Lower leg skin (tissue), 4 donors: ENCODE measurements at places on chromosomes 1 and 21. TPM values are rescaled to one million over a fixed set of nuclear protein-coding genes. Genes with fewer than 3 reads are reported as not detected.

KMO gene
- total RNA-seq = 0.13 TPM

CATSPERE gene
- total RNA-seq = 0.98 TPM

- DNase-seq = no peak
These were observed 617.5 kb downstream of the KIF26B start for GRCh38 chr1:245772325-245772724.

- DNase-seq = no peak
These were observed 38.2 kb downstream of the CAMK2N1 start for GRCh38 chr1:20447794-20448193.

DNA sequence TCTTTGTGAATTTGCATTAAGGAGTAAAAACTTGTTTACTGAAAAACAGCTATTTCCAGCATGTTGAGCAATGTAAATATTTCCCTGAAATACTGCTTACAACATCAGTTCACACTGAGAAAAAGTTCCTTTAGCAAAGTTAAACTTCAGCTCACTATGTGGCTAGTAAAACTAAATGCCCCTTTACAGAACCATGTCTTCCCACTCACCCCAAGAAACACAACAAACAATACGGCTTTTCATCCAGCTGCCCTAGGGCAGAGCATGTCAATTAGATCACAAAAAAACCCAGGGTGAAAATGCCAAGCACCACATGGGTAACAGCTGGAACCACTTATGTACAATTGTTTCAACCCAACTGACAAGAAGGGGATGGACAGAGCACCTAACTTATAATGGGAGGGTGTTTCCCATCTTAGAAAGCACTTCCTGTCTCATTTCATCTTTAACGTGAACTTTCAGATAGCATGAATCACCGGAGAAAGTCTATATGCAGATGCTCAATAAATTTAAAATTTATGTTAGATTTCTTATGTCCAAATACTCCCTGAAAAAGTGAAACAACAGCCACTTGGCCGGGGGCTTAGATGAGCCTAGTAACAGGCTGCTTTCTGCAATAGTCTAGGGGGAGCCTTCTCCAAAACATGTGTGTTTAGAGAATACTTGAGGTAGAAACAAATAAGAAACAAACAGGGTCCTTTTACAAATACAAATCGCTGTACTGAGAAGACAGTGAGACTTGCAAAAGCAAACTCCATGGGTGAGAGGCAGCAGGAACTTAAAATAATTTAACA is 6.6 kb downstream of the NID1 start:
- DNase-seq = no peak

IL12RB2 gene
- total RNA-seq = 2.7 TPM

GRCh38 chr21:25925936-25926335 is 191.2 kb downstream of the GABPA start:
- DNase-seq = no peak

GRCh38 chr1:29639156-29639736 is 402.9 kb downstream of the PTPRU start:
- peak; percentile 7 for DNase-seq

DNA sequence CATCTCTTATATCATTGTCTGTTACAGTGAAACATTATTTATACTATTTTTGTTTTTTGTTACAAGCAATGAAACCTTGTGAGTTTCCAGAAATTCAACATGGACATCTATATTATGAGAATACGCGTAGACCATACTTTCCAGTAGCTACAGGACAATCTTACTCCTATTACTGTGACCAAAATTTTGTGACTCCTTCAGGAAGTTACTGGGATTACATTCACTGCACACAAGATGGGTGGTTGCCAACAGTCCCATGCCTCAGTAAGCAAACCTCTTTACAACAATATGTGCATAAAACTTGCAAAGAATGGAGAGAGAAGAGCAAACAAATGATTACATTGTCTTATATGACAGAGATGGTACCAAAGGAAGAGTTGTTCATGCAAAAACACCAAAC is 22.4 kb downstream of the CFHR4 start:
- no peak for DNase-seq

DNA sequence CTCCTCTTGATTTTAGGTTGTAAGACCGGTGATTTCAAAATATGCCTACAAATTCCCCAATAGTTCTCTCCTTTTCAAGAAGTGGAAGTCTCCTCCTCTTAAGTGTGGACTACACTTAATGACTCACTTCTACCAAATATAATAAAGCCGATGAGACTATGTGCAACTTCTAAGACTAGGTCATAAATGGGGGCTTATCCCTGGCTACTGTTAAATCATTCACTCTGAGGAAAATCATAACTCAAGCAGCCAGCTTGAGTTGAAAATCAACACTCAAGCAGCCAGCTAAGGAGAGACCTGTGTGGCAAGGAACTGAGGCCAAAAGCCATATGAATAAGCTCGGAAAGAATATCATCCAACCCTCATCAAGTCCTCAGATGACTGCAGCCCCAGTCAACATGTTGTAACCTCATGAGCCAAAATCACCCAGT is 49.6 kb upstream of the PSMG1 start:
- no peak for DNase-seq

DNA sequence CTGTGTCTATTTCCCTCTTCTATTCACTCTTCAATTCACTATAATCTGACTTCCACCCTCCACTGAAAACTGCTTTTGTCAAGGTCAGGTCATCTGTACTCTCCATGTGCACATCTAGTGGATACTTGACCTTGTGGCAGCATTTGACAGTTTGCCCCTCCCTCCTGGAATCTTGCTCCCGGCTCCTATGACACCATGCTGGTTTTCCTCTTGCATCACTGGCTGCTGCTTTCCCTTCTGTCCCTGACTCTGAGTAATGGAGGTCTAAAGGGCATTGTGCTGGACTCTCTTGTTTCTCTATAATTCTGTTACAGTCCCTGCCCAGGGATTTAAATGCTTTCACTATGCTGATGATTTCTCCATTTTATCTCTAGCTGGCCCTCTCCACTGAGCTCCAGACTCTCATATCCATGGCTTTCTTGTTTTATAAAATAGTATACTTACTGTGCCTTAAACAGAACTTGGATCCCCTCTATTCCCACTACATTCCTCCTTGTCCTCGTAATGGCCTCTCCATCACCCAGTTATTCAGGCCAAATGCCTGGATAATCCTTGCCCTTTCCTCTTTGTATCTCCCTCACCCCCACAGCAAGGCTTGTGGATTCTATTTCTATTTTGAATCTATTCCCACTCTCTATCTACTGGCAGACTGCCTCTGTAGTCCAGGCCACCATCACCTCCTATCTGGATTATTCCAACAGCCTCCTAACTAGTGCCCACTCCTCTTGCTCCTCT is 36.8 kb upstream of the PODN start:
- no peak for DNase-seq

TAS1R1 gene
- 0.39 TPM for total RNA-seq

DNA sequence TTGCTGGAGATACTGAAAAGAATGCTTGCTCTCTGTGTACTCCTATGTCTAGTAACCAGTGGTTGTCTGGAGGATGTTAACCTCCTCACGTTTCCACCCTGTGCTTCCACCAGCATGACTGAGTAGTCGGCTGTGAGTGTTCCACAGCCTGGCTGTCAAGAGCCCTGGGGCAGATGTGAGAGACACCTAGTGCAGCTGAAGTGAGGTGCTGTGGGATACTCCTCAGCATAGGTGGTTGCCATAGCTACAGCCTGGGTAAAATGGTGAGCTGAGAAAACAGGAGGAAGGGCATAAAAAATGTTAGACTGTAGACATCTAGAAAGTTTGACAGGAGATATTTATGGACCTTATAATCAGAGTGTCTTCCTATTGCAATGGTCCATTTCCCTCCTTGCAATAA is 15.8 kb downstream of the IVL start:
- DNase-seq = no peak

DNA sequence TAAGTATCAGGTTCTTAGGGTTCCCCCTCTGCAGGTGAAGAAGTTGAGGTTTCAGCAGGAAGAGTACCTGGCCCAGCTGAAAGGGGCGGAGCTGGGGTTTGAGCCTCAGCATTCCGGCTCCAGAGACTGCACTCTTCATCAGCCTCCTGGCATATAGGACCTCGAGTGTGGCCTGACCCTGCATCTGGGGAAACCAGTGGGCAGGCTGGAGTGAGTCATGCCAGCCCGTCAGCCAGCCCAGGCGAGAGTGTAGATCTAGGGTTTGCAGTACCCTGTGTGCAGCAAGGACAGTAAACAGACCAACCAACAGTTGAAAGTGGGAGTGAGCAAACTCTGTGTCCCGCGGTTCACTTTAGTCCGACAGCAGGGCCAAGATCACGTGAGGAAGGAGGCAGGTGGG is 14.1 kb downstream of the MFSD2A start:
- DNase-seq = no peak

GRCh38 chr1:33010932-33011731 is 25.6 kb downstream of the AK2 start:
- DNase-seq = no peak

- DNase-seq = no peak
These were observed 35.9 kb upstream of the HMGN1 start for GRCh38 chr21:39384674-39385298.

DNA sequence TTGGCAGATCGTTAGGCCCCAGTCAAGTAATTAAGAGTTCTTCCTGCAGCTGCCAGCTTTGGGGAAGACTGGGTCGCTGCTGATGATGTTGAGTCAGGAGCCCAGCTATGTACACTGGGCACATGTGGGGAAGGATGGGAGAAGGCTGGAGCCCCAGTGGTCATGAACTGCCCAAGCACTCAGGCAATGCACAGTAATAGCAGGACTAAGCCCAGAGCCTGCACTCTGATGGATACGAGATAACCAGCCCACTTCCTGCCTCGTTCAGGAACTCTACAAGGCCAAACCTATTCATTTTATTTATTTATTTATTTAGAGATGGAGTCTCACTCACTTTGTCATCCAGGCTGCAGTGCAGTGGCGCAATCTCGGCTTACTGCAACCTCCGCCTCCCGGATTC is 81.1 kb upstream of the BTG3 start:
- DNase-seq = peak; percentile 48

GRCh38 chr1:32073299-32074229 is 825 bp downstream of the TMEM39B start:
- peak; percentile 96 for DNase-seq

CRP gene
- 0.52 TPM for total RNA-seq

DNA sequence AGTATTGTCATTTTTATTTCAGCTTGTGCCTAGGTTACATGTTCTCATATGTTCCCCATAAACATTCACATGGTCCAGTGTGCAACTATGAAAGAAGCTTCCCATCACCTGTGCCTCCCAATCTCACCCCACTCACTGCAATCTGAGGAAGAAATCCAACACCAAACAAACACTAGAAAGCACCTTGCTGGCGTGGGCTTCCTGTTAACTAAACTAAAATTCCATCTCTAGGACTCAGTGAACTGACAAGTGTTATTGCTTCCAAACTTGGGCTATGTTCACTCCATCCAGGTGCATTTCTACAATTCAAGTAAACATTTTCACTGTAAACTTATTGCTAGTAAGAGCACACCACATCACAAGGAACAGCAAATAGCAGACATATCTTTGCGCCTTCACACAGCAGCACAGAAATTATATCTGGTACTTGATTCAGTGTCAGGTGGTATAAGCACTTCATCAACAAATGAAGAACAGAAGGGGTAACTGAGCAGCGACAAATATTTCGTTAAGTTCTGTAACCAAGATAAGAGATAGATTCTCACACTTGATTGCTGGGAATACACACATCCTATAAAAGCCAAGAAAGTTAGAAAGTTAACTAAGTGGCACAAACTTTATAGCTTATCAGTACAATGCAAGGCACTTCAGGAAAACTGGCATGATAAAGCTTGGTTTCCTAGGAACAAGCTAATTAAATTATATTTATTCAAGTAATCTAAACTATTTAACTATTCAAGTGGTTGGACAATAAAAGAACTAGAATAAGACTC is 8.9 kb upstream of the KCNJ15 start:
- no peak for DNase-seq

CAPN8 gene
- 2.4 TPM for total RNA-seq

- peak; percentile 25 for DNase-seq
These were observed 31.6 kb downstream of the VN1R5 start for GRCh38 chr1:247287460-247287859.

DNA sequence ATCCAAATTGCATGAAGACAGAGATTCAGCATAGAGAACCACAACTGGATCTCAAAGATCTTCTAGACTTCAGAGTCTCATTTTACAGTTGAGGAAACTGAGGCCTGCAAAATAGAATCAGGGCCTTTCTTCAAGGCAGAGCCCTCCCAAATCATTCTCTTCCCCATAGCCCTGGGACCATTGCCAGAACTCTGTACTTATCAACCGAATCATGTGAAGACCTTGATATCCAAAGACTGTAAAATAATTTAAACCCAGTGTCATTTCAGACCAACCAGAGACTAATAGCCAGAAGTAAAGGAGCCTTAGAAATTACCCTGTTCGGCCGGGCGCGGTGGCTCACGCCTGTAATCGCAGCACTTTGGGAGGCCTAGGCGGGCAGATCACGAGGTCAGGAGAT is 90.1 kb downstream of the DTL start:
- DNase-seq = no peak

- no peak for DNase-seq
These were observed 420.4 kb upstream of the BEND5 start for GRCh38 chr1:49197081-49197480.

PRR9 gene
- total RNA-seq = 0.38 TPM

GRCh38 chr1:171718216-171718615 is 23.6 kb downstream of the VAMP4 start:
- DNase-seq = no peak

DNA sequence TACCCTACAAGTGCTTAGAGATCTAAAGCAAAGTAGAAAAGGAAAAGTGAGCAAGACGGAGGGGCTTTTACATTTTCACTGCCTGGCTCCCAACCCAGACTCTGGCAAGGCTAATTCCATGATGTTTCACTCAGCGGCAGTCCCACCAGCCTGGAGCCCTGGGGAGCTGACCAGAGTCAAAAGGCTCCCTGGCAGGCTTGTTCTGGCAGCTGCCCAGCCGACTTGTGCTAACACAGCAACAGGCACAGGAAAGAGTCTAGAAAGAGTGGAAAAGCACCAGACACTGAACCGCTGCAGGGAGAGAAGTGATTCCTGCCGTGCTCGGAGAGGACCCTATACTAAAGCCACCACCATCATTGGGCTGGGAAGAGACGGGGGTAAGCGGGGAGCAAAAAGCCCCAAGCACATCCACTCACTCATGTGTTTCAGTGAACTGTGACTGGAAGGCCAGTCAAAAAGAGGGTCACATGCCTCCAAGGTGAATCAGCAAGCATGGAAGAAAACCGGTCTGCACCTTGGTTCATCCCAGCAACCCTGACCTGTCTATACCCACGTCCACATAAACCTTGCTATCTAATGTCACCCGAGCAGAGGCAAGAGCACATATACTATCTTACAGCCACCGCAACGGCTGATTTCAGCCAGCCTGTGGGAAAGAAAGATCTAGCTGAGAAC is 8.0 kb downstream of the SMIM12 start:
- no peak for DNase-seq

DNA sequence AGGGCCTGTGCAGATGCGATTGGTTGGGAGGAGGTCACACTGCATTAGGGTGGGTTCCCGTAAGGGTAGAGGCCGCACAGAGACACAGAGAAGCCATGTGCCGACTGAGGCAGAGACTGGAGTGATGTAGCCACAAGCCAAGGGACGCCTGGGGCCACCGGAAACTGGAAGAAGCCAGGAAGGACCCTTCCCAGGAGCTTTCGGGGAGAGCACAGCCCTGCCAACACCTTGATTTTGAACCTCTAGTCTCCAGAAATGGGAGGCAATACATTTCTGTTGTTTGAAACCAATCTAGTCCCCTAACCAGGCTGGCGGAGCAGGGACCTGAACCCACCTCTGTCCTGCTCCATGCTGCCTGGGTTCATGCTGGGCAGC is 10.8 kb downstream of the UBASH3A start:
- peak; percentile 48 for DNase-seq

COL6A1 gene
- total RNA-seq = 164 TPM
